ENCODE measurements at places on chromosomes 5 and 9.
A peak's percentile ranks its signal among the peaks of the same experiment; 100 is the strongest.

GRCh38 chr5:52481851-52482250, 305.9 kb upstream of the ITGA1 start:
- no peak for DNase-seq

- DNase-seq = peak; percentile 6
Observed at GRCh38 chr9:112719696-112720095, 1.8 kb upstream of the INIP start.

- peak; percentile 34 for DNase-seq
Observed at GRCh38 chr9:98057138-98057799, 737 bp downstream of the NANS start.

GRCh38 chr5:154403776-154404387, 41.9 kb upstream of the SAP30L start:
- DNase-seq = no peak

DNA sequence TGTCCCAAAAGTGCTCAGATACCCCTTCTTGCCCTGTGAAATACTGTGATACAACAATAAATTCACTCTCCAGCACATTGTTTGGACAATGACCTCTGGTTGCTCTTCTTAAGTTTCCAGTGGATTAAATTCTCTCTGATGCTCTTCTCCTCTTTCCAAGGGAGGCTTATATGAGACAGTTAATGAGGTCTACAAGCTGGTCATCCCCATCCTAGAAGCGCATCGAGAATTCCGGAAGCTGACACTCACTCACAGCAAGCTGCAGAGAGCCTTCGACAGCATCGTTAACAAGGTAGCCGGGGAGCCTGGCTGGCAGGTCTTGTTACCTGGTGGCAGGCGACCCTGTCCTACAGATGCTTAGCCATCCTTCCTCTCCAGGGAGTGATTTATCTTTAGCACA, 226.5 kb downstream of the DOCK8 start:
- no peak for DNase-seq

Measured in fibroblast of skin of right quadriceps (primary cell).